ENCODE measurements at places on chromosomes 2 and 18. TPM values are rescaled to one million over a fixed set of nuclear protein-coding genes. Genes with fewer than 3 reads are reported as not detected.
A peak's percentile ranks its signal among the peaks of the same experiment; 100 is the strongest.

The NEU2 gene
- not detected for total RNA-seq

The PPP1CB gene
- total RNA-seq, result 213 TPM

The LIMS3 gene
- total RNA-seq, result 3.3 TPM

The FRZB gene
- total RNA-seq, result not detected

DNA sequence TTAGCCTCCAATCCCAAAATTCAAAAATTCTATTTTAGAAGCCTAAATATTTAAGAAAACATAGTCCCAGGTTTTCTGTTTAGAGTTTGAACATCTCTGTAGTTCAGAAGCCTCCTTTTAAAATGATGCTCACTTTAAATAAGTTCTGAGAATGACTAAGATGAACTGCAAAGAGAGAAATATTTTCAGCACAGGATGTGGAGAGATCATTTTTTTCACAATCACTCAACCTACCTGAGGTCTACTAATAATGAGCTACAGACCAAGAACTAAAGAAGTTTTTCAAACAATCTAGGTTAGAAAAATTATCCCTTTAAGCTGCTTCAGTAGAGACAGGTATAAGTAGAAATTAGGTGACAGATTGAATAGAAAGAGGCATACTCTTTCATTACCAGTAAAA lies 185.1 kb upstream of the CYP26B1 start:
- DNase-seq, result no peak

- no peak for DNase-seq
Measured at GRCh38 chr2:124646166-124646815, 621.2 kb downstream of the CNTNAP5 start.

DNA sequence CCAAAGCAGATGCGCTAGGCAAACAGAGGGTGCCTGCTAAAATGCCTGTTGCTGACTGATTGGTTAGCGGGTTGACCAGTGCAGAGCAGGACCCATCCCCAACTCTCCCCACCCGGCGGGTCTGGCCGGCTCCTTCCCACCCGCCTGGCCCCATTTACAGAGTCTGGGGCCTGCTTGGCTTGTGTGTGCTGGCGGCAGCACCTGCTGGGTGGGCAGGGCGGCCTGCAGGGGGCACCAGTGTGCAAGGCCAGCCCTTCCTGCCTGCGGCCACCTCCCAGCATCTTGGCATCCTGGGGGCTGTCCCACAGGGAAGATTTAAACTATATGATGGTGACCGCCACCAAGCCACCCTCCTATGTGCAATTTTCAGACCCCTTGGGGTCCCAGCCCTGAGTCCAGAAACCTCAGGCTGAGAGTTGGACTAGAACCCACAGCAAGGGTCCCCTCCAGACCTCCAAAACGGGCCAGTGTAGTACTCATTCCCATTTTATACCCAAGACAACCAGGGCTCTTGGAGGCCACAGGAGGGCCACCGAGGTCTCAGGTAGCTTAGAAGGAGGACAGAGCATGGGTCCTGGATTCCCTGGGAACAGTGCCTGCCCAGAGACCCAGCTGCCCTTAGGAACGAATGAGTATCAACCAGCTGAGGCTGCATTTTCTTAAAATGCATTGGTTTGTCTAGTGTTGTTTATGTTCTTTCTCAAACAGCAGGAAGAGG lies 173.6 kb downstream of the SMAD7 start:
- peak; percentile 77 for DNase-seq

- no peak for DNase-seq
Measured at GRCh38 chr18:40222776-40223175, 1732.3 kb upstream of the PIK3C3 start.

GRCh38 chr2:49255409-49255971 lies 101.2 kb upstream of the FSHR start:
- DNase-seq, result no peak
